ENCODE measurements at places on chromosomes 7 and 10. TPM values are rescaled to one million over a fixed set of nuclear protein-coding genes. Genes with fewer than 3 reads are reported as not detected.

The PDE1C gene
- total RNA-seq = 0.11 TPM

The CADPS2 gene
- 115 TPM for total RNA-seq

The LLCFC1 gene
- not detected for total RNA-seq

The PHKG1 gene
- 0.59 TPM for total RNA-seq

The XPNPEP1 gene
- total RNA-seq = 196 TPM

The LDB3 gene
- total RNA-seq = not detected

The ZNF485 gene
- 2.0 TPM for total RNA-seq

The PDE6C gene
- not detected for total RNA-seq

The FKBP6 gene
- not detected for total RNA-seq

The ZNF425 gene
- 0.73 TPM for total RNA-seq

The VDAC2 gene
- 171 TPM for total RNA-seq

The OR2A5 gene
- total RNA-seq = not detected

The SPDYE8 gene
- total RNA-seq = not detected

The LIPJ gene
- total RNA-seq = not detected

The POLL gene
- 11.6 TPM for total RNA-seq

The MYO1G gene
- total RNA-seq = 0.11 TPM

The PIK3CG gene
- total RNA-seq = 12.2 TPM

The GIMAP8 gene
- 104 TPM for total RNA-seq

The CLDN4 gene
- 0.07 TPM for total RNA-seq

The MYL7 gene
- total RNA-seq = not detected

The LIPF gene
- not detected for total RNA-seq

The PRKAG2 gene
- total RNA-seq = 22.0 TPM

The SFTPD gene
- not detected for total RNA-seq

The INPP5F gene
- 27.6 TPM for total RNA-seq

The CDCA7L gene
- total RNA-seq = 175 TPM

The PILRA gene
- total RNA-seq = not detected

The SYCE1 gene
- not detected for total RNA-seq

The SLC29A3 gene
- total RNA-seq = 0.95 TPM

The LRRD1 gene
- not detected for total RNA-seq

The ZNF33A gene
- 9.0 TPM for total RNA-seq

The ITPRID1 gene
- not detected for total RNA-seq

The PLA2G12B gene
- not detected for total RNA-seq

The ZNF783 gene
- 3.5 TPM for total RNA-seq

The ADAM12 gene
- 0.21 TPM for total RNA-seq

The MAT1A gene
- total RNA-seq = not detected

The NPFFR1 gene
- not detected for total RNA-seq

The CPA1 gene
- total RNA-seq = not detected

The CARD11 gene
- total RNA-seq = 18.4 TPM

The ACBD5 gene
- 25.5 TPM for total RNA-seq

The AZGP1 gene
- not detected for total RNA-seq

The LRRC61 gene
- total RNA-seq = 0.07 TPM

The EFCAB10 gene
- total RNA-seq = not detected

The OR6V1 gene
- not detected for total RNA-seq

The ASIC3 gene
- 0.07 TPM for total RNA-seq

Measured in pulmonary artery endothelial cell (primary cell).